ENCODE measurements at places on chromosomes 11 and 22.

DNA sequence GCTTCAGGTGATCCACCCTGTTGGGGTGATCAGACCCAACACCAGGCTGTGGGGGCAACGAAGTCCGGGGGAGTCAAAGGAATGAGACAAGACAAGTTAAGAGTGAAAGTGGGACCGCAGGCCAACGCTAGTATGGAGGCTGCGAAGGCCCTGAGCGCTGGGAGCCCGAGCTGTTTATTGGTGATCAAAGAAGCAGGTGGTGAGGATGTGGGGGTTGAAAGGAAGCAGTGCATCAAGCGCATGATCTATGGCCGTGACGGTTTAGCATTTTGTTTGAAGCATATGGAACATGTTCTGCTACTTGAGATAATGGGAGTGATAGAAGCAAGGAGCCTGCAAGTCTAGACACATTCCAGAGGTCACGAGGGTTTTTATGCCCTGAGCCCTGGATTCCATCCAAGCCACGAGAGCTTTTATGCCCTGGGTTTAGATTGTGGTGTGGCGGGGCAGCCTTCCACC is 49.5 kb downstream of the MCHR1 start:
- DNase-seq = peak; percentile 77

GRCh38 chr11:45652781-45653180 is 12.6 kb downstream of the CHST1 start:
- DNase-seq = no peak

DNA sequence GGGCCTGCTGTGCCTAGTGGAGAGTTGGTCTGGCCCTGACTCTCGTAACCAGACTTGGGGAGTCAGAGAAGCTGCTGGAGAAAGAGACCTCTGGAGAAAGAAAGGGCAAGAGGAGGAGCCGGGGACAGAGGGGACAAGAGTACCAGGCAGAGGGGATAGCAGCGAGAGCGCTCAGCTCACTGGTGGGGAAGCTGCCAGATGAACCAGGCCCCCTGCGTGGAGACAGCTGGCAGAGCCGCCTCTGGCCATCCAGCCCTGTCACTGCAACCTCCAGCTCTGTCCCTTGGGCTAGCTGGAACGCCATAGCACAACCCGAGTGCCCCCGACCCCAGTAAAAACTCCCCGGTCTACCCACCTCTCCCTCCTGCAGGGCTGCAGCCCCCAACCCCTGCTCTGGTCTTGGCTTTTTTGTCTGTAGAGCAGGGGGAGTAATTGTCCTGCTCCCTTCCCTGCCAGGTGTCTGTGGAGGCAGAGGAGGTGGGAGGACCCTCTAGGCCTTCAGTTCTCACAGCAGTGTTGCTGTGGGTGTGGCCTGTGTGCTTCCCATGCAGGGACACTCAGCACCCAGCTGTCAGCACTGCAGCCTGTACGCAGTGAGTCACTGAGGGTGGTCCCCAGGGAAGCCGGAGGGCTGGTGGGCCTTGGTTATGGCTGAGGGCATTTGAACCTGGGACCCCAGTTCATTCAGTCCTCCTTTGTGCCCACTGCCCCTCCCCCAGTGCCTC is 4.8 kb upstream of the SUN2 start:
- no peak for DNase-seq

DNA sequence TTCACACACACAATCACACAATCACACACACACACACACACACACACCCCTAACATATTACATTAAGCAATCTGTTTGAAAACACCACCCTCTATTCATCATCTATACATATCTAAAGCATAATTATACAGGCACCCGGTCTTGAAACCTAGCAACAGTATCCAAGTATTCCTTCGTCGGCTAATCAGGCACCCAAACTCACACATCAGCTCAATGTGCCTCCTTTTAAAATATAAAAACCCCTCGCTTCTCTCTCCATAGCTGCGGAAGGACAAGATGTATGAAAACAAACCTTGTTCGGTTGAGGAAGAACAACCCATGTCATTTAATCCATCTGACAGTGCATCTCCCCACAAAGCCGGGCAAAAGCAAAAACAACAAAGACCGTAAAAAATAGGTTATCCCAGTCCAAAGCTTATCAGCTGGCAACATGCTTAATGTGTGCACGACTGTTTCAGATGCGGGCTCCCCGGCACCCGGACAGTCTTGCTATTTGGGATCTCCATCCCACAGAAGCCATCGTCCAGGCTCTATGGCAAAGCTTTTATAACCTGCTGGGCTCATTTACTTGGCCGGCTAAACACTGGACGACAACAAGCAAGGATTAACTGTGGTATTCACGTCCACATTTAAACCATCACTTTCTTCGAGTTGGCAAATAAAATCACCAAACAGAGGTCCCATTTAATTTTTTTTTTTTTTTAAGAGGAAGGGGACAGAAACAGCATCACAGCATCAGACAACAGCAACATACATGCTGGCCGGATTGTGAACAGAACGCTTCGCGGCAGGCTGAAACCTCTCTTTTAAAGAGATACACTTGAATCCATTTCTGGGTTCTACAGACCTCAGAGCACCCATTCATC is 365.5 kb downstream of the SHANK2 start:
- DNase-seq = no peak

DNA sequence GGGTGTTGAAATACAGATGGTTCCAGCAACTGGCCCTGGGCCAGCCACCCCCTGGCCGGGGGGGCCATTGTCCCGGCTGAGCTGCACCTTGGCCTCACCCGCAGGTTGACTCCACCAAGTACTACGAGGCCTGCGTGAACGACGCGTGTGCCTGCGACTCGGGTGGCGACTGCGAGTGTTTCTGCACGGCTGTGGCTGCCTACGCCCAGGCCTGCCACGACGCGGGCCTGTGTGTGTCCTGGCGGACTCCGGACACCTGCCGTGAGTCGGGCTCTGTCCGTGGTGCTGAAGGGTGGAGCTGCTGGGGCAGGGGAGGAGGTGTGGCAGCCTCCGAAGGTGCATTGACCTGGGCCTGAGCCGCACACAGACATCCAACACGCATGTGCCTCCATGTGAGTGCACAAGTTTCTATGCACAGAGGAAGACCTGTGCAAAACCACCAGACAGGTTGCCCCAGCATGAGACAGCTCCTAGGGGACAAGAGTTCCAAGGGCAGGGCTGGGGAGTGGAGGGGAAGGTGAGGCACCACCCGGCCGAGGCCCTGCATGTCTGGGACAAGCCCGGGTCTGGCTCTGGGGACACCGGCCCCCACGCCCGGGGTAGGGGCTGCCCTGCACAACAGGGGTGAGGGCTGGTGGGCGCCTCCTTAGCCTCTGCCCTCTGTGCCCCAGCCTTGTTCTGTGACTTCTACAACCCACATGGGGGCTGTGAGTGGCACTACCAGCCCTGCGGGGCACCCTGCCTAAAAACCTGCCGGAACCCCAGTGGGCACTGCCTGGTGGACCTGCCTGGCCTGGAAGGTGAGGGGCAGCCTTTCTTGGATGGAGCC is 16.1 kb downstream of the MUC5B start:
- DNase-seq = no peak

GRCh38 chr11:78054971-78055370 is 8.7 kb upstream of the THRSP start:
- no peak for DNase-seq

DNA sequence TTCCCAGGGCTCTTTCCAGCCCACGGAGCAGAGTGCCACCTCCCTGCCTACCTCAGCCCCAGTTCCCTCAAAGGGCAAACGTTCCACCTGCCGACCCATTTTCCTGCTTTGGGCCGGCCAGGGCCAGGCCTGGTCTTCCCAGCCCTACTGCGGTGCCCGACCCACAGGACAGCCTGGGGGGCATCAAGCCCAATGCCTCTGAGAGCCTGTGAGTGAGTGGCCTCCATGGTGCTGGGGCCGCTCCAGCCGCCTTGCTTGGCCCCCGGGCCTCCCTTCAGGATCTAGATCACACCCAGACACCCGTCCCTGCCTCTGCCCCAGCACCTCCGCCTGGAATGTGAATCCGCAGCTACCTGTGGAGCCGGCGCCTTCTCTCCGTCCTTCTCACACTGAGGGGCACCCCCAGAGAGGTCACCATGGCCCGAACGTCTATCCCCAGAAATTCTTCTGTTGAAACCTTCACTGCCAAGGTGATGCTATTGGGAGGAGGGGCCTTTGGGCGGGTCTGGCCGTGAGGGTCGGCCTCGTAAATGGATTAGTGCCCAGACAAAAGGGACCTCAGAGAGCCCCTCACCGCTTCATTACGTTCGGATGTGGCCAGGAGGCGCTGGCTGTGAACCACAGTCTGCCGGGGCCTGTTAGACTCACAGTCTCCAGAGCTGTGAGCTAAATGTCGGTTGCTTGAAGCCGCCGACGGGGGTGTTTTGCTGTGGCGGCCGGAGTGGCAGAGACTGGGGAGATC is 36.2 kb upstream of the BRSK2 start:
- no peak for DNase-seq

DNA sequence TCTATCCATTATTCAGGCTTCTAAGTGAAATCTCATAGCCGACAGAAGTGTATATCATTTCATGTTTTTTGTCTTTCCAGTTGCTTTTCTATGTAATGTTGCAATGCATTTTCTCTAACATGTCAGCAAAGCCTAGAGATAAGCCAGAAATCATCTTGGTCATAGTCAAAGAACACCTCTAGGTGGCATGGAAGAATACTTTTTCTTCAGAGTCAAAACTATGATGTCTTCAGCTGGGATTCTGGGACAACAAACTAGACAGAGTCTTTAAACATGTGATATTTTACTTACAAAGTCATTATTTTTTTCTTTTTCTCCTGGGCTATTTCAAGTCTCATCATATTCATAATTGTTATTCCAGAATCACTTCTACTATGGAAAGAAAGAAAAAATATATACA is 4.4 kb downstream of the GAS2 start:
- DNase-seq = no peak

- DNase-seq = no peak
These were observed 22.5 kb upstream of the ADA2 start for GRCh38 chr22:17241576-17242330.

GRCh38 chr11:119629085-119629484 is 99.9 kb downstream of the NECTIN1 start:
- DNase-seq = no peak

DNA sequence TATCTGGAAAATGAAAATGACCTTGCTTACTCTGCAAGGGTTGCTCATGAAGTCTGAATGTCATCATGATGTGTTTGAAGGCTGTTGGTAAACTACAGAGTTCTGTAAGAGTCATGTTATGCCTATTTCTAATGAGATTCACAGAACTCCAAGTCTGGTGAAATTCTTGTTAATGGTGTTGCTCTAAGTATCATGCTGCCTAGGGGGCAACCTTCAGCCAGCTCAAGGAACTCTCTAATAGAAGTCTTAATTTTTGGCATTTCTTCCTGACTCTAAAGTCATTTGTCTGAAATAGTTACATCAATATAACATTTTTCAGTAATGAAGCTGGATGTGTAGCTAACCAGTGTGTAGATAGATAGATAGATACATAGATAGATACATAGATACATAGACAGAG is 302.8 kb downstream of the FAT3 start:
- no peak for DNase-seq

DNA sequence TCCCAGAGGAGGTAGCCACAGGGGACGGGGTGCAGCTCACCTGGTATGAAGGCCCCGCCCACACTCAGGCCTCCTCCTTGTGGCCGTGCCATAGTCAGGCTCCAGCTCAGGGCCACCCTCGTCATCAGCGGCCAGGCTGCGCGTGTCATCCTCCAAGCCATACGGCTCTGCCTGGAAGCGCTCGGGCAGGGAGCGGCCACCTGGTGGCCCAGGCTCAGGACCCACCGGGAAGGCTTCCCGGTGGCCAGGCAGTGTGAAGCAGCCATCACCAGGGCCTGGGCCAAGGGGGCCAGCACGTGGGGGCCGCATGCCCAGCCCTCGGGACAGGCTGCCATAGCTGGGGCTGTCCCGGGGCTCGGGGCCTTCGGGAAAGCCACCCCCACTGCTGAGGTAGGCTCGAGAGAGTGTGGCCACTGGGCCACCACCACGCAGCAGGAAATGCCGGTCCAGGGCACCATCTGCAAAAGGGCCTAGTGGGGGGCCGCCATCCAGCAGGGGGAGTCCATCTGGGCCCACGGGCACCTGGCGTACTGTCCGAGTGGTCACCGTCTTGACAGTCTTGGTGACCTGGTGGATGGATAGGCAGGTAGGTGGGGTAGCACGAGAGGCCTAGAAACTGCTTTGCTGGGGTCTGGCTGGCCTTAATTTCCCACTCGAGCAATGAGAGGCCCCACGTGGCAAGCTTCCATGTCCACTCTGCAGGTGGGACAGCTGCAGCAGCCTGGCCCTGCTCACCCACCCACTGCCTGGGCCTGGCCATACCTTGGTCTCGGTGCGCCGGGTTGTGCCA is 35.3 kb downstream of the ARVCF start:
- no peak for DNase-seq

DNA sequence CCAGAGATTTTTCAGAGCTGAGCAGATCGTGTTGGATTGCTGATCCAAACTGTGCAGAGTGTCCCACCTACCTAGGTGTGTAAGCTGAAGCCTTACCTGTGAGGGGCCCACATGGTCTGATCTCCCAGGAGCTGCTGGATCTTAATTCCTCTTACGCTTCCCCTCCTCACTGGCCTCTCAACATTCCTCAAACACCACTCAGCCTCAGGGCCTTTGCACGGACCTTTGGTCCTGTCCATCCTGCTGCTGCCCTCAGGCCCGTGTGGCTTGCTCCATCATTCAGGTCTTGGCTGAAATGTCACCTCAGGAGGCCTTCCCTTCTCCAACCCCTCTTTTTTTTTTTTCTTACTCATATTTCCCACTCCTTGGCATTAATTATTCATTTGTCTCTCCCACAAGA is 21.1 kb upstream of the RAB1B start:
- no peak for DNase-seq

DNA sequence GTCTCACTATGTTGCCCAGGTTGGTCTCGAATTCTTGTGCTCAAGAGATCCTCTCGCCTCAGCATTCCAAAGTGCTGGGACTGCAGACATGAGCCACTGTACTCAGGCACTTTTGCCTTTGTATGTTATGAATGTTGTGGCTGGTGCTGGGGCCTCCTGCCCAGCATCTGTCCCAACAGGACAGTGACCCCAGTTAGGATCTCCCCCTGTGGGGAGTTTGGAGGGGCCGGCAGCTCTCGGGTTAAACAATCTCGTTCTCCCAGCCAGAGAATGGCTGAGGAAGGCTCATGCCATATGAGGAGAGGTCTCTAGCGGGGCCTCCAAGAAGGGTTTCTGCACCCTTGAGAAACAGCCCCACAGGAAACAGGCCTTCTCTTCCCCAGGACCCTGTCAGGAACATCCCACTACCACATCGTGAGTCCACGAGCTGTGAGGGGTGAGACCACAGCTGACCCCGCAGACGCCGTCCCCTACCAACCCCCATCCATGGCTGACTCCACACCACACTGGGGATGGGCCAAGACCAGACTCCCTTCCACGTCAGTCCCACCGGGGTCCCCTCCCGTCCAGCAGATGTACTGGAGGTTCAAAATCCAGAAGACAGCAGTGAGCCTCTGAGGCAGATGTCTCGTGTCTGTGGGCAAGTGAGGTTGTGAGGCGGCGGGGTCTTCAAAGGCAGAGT is 54.1 kb downstream of the SHANK2 start:
- DNase-seq = no peak

DNA sequence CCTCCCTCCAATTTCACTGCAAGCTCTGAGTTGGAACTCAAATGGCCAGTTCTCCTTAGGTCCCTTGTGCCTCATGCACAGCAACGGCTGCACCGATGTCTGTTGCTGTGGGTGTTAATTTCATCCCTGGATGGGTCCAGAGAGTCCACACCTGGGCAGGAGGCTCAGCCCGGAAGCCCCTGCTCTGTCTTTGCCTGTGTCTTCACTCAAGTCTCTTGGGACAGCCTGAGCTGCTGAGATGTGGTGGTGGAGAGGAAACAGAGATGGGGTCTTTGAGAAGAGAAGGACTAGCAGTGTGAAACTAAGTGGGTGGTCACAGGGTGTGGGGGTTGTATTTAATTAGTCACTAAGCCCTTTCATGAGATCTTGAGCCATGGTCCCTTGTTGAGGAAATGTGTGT is 109.3 kb downstream of the NECTIN1 start:
- no peak for DNase-seq

Measured in retinal pigment epithelial cell (primary cell).